ENCODE measurements at places on chromosomes 2 and 18.

- DNase-seq = no peak
These were observed 167.3 kb downstream of the DOK6 start for GRCh38 chr18:69567813-69568488.

GRCh38 chr2:117536139-117536538 lies 278.4 kb upstream of the DDX18 start:
- DNase-seq = no peak

- no peak for DNase-seq
These were observed 119.5 kb downstream of the DAW1 start for GRCh38 chr2:227990937-227991336.

- no peak for DNase-seq
These were observed 22.6 kb downstream of the EIPR1 start for GRCh38 chr2:3354986-3355385.

DNA sequence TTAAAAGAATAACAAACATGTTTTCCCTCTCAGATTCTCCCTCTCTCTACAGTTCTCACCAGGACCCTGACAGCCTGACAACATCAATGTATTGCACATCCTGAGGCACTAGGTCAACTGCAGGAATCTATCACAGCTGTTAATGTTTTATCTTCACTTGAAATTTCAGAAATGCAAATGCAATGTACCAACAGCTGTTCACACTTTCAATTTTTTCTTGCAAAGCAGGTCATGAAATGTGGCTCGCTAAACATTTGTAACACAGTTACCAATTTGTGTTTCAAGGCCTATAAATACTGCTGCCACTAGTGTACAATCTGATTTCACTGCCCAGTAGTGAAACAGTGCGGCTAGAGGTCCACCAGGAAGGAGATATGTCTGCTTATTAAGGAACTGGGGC lies 147.8 kb downstream of the EXOC6B start:
- no peak for DNase-seq

DNA sequence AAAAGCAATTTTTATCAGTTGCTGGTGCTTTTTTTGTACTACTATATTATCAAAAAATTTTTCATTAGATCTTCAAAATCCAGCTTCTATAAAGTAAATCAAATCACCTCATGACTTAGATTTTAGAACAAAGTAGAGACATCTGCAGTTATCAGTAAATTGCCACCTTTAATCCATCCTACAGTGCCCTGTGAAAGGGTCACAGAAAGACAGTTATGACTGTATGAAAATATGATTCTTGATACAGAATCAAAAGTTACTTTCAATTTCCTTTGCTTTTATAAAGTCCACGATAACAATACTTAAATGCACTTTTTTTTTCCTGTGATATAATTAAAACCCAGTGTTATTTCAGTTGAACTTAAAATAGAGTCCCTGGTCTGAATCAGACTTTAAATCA lies 61.4 kb downstream of the PRPF40A start:
- DNase-seq = no peak

GRCh38 chr18:72846736-72847533 lies 20.9 kb downstream of the NETO1 start:
- DNase-seq = no peak

DNA sequence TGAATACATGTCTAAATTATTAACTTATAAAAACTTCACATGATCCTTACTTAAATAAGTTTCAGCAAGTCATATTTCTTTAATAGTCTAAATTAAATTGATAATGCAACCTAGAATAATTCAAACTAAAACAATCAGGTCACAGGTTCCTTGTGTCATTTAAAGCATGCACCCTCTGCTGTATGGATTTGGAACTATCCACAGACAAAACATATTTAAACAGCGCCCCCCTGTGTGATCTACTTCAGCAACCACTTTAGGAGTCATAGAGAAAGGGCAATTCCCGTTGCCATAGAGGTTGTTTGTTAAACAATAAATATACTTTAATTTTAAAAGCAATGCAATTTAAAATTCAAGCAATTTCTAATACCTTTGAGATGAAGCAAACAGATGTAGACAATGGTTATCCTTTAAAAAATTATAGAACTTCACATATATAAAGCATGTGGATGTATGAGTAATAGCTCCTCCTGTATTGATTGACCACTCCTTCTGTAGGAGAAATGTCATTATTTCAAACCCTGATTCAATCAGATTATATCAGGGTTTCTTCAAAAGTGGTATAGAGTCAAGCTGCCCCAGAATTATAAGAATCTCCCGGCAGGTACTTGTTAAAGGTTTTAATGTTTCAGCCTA lies 21.2 kb downstream of the GRB14 start:
- peak; percentile 5 for DNase-seq

DNA sequence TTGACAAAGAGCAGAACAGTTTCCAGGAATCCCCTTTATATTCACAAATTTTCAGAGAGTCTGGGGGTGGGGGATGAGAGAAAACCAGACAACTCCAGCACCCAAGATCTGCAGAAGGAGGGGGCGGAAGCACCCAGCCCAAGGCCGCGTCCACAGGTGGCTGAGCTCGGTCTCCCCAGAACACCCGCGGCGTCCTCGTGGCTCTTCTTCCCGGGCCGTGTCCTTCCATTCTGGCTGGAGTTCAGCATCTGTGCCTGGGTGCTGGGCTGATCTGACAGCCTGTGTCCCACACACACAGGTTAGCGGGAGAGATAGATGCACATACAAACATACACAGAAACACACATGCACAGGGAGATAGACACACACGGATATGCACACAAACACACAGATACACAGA lies 455.8 kb upstream of the SALL3 start:
- no peak for DNase-seq

- no peak for DNase-seq
These were observed 105.2 kb downstream of the LYPD6B start for GRCh38 chr2:149143734-149144133.

GRCh38 chr18:54149078-54149697 lies 75.3 kb downstream of the MBD2 start:
- DNase-seq = peak; percentile 77

- no peak for DNase-seq
These were observed 232.4 kb upstream of the RBMS1 start for GRCh38 chr2:160726046-160726445.

GRCh38 chr2:37985333-37985732 lies 60.2 kb downstream of the RMDN2 start:
- no peak for DNase-seq

- DNase-seq = peak; percentile 11
These were observed 250.0 kb upstream of the SLC39A10 start for GRCh38 chr2:195406886-195407603.

DNA sequence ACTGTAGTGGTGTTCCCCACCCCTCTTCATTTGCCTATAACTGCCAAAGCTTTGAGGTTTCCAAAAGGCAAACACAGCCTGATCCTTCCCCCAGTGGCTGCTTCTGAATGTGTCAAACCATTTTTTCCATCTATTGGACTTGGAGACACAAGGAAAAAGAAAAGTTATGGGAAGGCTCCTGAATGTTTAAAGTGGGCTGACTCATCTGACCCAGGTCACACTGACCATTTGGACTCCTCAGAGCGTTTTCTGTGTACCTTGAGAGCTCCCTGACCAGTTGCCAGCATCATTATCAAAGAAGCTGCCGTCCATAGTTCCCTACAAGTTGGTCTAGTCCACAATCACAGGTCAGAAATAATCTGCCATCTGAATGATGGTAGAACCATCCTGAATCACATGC lies 123.4 kb upstream of the COL3A1 start:
- DNase-seq = no peak

- no peak for DNase-seq
These were observed 26.8 kb downstream of the ITM2C start for GRCh38 chr2:230891509-230891908.

DNA sequence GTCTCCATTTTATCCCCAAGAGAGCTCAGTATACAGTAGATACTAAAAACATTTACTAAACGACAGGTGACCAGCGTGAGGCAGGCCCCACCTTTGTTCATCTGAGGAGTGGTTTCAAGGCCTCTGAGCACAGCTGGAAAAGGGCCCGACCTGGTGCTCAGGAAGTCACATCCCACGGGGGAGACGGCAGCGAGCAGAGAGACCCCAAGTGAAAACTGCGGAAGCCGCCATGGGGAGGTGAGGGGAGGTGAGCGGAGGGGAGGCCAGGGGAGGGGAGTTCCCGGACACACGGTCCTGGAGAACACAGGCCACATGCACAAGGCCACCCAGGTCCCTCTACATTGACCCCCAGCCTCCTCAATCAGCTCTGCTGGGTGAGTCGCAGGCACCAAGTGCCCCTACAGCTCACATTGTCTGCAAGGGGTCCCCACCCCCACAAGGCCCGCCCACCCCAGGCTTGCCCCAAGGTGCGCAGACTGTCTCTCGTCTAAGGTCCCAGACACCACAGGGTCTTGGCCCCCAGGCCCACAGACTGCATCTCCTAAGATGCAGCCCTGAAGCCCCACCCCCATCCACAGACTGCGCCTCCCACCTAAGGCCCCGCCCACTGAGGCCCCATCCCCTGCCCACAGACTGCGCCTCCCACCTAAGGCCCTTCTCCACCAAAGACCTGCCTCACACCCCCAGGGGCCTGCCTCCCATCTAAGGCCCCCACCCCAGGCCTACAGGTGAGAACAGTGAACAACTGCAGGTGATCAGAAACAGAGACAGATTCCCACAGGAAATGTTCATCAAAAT lies 19.1 kb downstream of the PARD6G start:
- DNase-seq = no peak

- no peak for DNase-seq
These were observed 15.4 kb downstream of the TGOLN2 start for GRCh38 chr2:85312404-85312803.

GRCh38 chr18:36448384-36449290 lies 151.1 kb downstream of the FHOD3 start:
- no peak for DNase-seq

- DNase-seq = no peak
These were observed 109.1 kb downstream of the SMAD2 start for GRCh38 chr18:47821314-47821713.

GRCh38 chr2:24926602-24927252 lies 6.7 kb upstream of the ADCY3 start:
- DNase-seq = peak; percentile 73

- DNase-seq = no peak
These were observed 403.3 kb downstream of the TXNL1 start for GRCh38 chr18:56235071-56235470.

DNA sequence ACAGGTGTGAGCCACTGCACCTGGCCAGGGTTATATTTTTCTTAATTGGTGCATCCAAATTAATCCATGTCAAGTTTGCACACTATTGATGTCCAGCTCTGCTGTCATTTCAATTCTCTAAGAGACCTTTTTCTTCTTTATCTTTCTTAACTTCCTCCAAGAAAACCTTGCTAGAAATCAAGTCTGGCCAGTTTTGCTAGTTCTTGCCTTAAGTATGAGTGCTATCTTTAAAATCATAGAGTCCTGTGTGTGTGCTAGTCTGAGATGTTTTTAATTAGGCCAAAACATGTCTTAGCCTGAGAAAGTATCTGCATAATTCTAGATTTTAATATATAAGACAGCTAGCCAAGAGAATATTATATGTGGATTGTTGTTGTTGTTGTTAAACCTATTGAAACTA lies 56.2 kb upstream of the SLC39A10 start:
- DNase-seq = no peak

- DNase-seq = peak; percentile 44
These were observed 35.8 kb upstream of the AFF3 start for GRCh38 chr2:100178085-100178788.

DNA sequence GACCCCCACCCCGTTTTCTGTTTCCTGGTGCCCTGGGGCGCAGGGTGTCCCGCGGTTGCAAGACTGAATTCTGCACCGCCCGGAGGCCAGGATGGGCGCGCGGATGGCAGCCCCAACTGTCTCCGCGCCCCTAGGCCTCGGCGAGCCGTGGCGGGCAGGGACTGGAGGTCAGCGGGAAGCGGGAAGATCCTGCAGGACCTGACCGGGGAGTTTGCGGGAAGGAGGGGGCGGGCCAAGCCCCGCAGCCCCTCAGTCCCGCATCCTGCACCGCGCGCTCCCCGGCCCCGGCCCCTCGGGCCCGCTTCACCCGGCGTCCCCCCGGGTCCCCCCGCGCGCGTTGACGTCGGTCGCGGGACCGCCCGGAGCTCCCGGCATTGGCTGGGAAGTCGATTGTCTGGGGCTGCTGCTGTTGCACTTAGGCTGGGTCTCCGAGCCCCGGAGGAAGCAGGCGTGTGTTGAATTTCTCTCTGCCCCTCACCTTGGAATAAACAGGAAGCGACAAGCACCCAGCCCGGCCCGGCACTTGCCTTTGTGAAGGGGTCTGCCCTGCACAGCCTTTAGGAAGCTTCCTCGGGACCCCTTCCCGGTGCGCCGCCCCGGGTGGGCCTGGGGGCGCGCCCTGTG lies at the start of gene LDLRAD4:
LDLRAD4 (plus strand) TSS at position 393 of the 624 bp plus-strand sequence.
- peak; percentile 58 for DNase-seq

GRCh38 chr2:203830304-203831055 lies 37.1 kb upstream of the CTLA4 start:
- peak; percentile 81 for DNase-seq

GRCh38 chr2:82879803-82880202 lies 1579.3 kb downstream of the SUCLG1 start:
- DNase-seq = no peak

DNA sequence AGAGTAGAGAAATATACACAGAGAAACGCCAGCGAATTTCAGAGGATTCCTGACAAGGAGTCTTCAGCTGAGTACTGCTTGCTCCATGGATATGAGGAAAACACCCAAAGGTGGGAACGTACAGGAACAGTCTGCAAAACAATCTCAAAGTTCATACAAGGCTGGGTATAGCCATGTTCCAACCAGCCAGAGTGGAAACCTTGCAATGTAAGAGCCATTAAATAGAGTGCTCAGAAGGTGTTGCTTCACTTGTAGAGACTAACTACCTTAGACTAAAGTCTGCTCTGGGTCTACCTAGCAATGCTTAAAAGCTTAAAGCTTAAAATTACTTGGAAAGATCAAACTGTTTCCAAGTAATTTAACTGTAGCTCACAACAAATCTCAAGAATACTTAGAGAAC lies 6.0 kb downstream of the FANCL start:
- DNase-seq = no peak

- no peak for DNase-seq
These were observed 289.3 kb downstream of the MEIS1 start for GRCh38 chr2:66724241-66724640.

DNA sequence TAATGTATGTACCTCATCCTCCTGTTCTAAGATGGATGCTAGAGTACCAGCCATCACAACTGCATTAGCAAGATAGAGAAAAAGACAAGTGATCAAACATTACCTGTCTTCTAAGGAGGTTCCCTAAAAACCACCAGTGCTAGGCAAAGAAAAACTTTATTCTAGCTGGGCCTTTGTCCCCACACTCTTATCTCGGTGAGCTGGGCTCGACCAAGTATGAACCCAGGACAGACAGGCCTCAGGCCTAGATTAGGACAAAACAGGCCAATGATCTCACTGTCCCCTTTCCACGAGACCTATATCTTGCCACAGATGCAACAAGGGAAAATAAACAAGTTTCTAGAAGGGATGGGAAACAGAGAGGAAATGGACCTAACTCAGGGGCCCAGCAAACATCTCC lies 127.6 kb upstream of the PKDCC start:
- DNase-seq = no peak

- no peak for DNase-seq
These were observed 503.7 kb downstream of the ADCYAP1 start for GRCh38 chr18:1408376-1408775.

GRCh38 chr2:172826522-172826921 lies 90.9 kb downstream of the RAPGEF4 start:
- no peak for DNase-seq

GRCh38 chr2:23859983-23860382 lies 66.9 kb downstream of the ATAD2B start:
- DNase-seq = no peak

- DNase-seq = no peak
These were observed 8.9 kb upstream of the DGUOK start for GRCh38 chr2:73917696-73918207.
